ENCODE measurements at places on chromosomes 3 and 15.

DNA sequence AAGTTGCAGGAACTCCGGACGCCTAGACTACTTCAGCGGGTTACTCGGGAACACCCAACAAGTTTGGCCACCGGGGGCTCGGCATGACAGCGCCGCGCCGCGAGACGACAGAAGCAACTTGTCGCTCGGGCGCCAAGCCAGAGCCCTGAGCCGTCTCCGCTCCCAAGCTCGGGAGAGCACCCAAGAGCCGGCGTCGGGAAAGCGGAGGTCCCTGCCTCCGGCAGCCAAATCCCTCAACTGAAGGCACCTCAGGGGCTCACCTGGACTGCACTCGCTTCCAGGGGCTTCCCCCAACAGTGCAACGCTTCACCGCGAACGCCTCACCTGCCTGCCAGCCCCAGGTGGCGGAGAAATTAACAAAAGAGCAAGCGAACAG is 640 bp downstream of the MB21D2 start:
- DNase-seq: peak; percentile 43

DNA sequence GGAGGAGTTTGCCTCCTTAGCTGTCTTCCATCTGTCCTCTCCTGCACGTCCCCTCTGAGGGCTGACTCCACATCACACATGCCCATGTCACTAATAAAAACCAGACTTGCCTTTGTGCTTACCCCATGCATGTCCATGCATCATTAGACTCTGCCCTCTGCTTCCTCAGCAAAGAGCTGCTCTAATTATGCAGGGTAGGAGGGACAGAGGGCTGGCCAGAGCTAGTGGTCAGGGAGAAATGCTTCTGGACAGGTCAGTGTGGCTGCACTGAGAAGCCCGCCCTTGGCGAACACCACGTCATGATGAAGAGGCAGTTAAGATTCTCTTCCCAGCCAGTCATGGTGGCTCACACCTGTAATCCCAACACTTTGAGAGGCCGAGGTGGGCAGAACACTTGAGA is 8.9 kb downstream of the CA12 start:
- no peak for DNase-seq

- no peak for DNase-seq
Observed at GRCh38 chr15:52765785-52766184, 24.4 kb downstream of the ONECUT1 start.

DNA sequence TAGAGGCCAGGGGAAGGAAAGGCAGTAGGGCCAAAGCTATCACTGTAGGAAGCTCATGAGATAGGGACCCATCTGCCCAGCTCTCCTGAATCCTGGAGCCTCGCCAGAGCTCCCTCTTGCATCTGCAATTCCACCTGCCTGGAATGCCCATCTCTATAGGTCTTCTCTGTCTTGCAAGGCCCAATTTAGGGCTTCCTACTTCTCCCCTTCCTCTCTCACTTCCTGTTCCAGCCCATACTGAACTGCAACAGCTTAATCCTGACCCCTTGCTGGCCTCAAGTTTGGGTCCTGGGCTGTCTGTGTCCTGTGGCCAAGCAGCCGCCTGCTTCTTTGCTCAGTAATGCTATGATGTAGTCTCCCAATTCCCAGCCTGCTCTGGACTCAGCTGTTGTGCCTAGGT is 3.6 kb upstream of the PTPN23 start:
- no peak for DNase-seq

GRCh38 chr15:98889930-98890695 is 117.5 kb downstream of the PGPEP1L start:
- DNase-seq: no peak

Measured in activated naive CD4-positive, alpha-beta T cell treated with anti-CD3 and anti-CD28 coated beads, Interleukin-2, amount 50 U/mL, for 72 hours (primary cell).